ENCODE measurements at places on chromosomes 2 and 18.

- no peak for DNase-seq
Measured at GRCh38 chr2:235532307-235532706, 38.5 kb downstream of the AGAP1 start.

GRCh38 chr18:48270929-48271328 is 138.3 kb downstream of the ZBTB7C start:
- no peak for DNase-seq

- no peak for DNase-seq
Measured at GRCh38 chr2:80459028-80459427, 154.5 kb upstream of the LRRTM1 start.

- no peak for DNase-seq
Measured at GRCh38 chr2:143192106-143192505, 62.9 kb downstream of the ARHGAP15 start.

- DNase-seq: peak; percentile 18
Measured at GRCh38 chr2:65431421-65432226, 775 bp downstream of the SPRED2 start.

- no peak for DNase-seq
Measured at GRCh38 chr2:222572264-222572721, 83.6 kb downstream of the FARSB start.

DNA sequence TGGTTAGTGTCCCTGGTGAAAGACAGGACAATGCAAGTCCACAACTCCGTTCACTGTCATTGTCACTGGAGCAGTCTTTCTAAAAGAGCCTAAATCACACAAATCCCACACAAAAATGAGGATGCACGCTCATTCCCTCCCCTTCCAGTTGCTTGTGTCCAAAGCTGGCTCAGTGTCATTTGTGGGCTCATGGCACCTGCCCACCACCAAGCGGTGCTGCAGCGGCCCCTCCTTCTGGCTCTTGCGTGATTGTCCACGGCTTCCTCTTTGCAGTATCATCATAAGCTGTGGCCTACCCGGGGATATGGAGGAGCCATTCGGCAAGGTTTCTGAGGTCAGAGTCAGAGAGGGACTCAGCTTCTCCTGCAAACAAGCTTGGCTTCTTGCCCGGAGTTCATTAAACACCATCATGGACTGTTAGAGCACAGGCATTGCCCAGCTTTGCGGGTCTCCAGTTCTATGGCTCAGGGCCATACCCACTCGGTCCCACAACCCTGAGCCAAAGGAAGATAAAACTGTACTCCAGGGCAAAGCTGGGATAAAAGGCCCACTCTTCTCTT is 179.4 kb upstream of the AGAP1 start:
- DNase-seq: no peak

DNA sequence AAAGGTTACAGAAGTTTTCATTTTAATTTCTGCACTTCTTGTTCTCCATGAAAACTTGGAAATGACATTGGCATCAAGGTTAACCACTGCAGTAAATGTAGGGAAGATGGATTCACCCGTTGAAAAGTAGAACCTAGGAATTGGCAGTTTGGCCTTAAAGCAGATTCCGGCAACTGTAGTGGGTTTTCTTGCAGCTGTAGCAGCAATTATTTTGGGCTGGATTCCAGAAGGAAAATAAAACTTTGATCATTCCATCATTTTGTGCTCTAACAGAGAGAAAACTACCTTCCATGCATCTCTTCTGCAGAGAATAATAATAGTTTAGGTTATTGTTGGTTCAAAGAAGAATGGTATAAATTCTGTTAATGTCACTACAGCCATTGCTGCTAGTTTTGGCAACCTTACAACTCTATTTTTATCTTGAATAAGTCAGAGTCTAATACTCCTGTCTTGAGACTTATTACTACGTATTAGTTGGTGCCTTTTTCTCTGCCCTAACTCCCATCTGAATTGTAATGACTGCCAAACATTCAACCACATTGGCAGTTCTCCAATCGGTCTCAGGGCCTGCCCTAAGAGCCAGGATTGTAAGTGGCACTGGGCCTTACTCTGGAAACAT is 178.1 kb upstream of the PIEZO2 start:
- no peak for DNase-seq
